Fibroblast of skin of left quadriceps (primary cell): ENCODE measurements at places on chromosomes 12 and 14.
A peak's percentile ranks its signal among the peaks of the same experiment; 100 is the strongest.

GRCh38 chr12:9096563-9097176 is 19.0 kb downstream of the A2M start:
- no peak for DNase-seq

GRCh38 chr12:132279184-132279889 is 50.1 kb downstream of the GALNT9 start:
- no peak for DNase-seq

GRCh38 chr14:106129274-106129673 is 602.9 kb downstream of the TMEM121 start:
- DNase-seq: no peak

DNA sequence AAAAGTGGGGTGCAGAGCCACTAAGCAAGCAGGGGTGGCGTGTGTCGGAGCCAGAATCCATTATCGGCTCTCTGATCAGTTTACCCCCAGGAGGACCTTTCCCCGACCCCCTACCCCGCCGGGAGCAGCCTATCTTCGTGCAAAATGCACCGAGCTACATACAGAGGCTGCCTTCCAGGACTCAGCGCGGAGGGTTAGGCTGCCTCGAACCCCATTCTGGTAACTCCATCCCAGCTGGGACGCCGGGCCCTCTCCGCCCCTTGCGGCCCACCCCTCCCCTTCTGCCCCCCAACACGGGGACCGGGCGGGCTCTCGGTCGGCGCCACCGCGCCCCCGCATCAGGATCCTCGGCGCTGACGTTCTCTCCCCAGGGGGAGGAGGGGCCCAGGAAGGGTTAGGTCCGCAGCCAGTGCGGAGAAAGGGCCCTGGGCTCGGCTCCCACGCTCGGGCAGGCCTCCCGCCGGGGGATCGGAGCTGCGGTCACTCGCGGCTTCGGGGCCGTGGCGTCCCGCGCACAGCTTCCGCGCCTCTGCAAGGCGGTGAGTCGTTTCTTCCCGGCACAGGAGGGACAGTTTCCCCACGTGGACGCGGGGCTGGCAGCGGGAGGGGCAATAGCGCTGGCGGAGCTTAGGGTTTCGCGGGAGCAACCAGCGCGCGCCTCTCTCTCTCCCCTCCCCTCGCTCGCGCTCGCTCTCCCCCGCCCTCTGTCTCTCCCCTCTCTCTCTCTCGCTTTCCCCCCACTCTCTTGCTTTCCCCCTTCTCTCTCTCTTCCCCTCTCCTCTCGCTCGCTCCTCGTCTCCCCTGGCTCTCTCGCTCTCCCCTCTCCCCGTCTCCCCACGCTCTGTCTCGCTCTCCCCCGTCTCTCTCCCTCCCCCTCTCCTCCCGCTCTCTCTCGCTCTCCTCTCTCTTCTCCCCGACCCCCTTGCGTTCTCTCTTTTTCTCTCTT is 12.5 kb upstream of the MAP3K9 start:
- no peak for DNase-seq

GRCh38 chr14:50717811-50718210 is 49.7 kb upstream of the SAV1 start:
- no peak for DNase-seq

- DNase-seq: no peak
Measured at GRCh38 chr12:94265966-94266745, 117.8 kb downstream of the PLXNC1 start.

GRCh38 chr12:74412606-74413230 is 124.9 kb upstream of the ATXN7L3B start:
- no peak for DNase-seq

- DNase-seq: no peak
Measured at GRCh38 chr14:65813760-65814384, 401.3 kb downstream of the FUT8 start.

DNA sequence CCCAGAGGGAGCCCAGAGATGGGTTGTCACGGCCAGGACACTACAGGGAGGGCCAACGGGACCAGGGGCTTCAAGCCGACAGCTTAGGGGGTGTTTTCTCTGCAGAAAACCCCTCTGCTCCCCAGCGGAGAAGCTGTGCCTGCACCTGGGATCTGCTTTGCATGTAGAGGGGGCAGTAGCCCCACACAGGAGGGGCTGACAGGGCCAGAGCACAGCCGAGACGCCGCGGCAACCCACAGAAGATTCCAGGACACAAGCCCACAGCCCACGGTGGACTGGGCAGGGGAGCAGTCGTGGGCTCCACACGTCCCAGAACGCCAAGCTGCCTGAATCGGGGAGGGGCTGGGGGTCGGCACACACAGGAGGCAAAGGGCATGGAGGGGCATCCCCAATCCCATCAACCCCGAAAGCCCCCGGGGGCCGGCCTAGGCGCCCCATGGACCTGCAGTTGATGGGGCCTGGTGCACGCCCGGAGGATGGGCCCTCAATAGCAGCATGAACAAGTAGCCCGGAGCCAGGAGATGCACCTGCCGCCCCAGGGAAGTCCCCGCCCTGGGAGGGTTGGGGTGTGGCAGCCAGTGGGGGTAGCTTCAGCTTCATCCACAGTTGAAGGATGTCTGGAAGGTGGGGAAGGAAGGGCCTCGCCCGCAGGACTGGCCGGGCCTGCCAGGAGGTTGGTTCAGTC is 30.5 kb upstream of the TMEM179 start:
- DNase-seq: no peak

- peak; percentile 32 for DNase-seq
Measured at GRCh38 chr12:69553628-69554248, 31.5 kb upstream of the CCT2 start.

DNA sequence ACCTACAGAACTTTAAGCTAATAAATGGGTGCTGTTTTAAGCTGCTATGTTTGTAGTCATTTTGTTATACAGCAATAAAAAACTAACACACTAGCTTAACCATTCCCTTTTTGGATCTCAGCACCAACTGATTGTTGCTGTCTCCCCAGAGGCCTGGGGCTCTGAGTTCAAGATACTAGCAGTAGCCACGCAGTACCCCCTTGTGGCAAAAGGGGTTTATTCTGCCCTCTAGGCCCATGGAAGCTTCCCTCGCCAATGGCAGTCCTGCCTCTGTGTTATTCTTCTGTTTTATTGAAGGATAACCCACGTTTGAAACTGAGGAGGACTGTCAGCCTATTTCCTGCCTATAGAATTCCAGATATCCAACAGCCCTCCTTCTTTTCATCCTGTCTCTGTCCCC is 455.3 kb upstream of the ATP2B1 start:
- DNase-seq: no peak

GRCh38 chr12:112870267-112870980 is 36.3 kb upstream of the OAS1 start:
- no peak for DNase-seq

DNA sequence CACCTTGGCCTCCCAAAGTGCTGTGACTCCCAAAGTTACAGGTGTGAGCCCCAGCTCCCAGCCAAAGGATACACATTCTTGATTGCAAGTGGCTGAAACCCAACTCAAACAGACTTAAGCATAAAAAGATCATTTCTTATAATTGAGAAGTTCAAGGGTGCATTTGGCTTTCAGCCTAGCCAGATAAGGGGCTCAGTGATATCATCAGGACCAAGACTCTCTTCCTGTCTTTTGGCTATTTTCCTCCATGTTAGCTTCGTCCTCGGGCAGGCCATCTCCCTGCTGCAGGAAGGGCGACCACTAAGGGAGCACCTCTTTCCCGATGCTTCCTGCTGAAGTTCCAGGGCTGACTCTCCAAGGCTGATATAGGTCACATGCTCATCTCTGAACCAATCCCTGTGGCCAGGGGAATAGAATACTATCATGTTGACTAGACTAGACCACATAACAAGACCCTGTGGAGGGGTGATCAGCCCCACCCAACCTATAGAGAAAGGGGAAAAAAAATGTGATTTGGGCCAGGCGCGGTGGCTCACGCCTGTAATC is 9.8 kb upstream of the KRT8 start:
- no peak for DNase-seq
